ENCODE measurements at places on chromosomes 2 and 18.

- no peak for DNase-seq
These were observed 125.9 kb upstream of the SLC1A4 start for GRCh38 chr2:64863097-64863820.

GRCh38 chr2:238381341-238382115, 45.2 kb upstream of the ASB1 start:
- peak; percentile 24 for DNase-seq

- peak; percentile 93 for DNase-seq
These were observed 52.5 kb upstream of the CAVIN2 start for GRCh38 chr2:191899410-191899809.

GRCh38 chr2:156124458-156124857, 208.1 kb downstream of the NR4A2 start:
- no peak for DNase-seq

DNA sequence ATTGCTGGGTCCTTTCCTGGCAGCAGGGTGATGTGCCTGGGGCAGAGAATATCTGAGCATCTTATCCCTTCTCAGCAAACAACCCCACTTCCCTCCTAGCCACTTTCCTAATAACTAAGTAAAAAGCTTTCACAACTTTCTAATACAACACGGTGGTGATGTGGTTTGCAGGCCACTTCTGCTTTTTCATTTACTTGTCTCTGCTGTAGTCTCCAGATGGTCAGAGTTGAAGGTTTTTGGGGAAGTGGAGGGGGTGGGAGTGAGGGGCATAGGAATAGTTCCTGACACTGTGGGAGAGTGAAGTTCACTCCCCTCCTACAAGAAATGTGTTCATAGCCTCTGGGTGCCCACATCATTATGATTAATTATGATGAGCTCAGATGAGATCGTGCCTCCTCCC, 11.6 kb downstream of the OXER1 start:
- no peak for DNase-seq

DNA sequence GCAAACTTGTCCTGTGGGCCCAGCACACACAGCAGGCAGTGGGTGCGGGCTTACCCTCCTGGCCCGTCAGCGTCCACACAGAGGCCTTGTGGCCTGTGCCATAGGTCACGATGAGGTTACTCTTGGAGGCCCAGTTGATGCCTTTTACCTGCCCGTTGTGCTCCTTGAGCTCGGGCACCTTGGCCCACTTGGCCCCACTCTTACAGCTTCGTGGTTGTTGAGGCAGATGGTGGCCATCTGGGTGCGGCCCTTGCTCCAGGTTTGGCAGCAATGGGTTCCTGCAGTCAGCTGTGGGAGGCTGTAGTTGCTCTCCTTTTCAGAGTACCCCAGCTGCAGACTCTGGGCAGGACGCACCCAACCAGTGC, 45.5 kb upstream of the PTH2R start:
- DNase-seq, result no peak

DNA sequence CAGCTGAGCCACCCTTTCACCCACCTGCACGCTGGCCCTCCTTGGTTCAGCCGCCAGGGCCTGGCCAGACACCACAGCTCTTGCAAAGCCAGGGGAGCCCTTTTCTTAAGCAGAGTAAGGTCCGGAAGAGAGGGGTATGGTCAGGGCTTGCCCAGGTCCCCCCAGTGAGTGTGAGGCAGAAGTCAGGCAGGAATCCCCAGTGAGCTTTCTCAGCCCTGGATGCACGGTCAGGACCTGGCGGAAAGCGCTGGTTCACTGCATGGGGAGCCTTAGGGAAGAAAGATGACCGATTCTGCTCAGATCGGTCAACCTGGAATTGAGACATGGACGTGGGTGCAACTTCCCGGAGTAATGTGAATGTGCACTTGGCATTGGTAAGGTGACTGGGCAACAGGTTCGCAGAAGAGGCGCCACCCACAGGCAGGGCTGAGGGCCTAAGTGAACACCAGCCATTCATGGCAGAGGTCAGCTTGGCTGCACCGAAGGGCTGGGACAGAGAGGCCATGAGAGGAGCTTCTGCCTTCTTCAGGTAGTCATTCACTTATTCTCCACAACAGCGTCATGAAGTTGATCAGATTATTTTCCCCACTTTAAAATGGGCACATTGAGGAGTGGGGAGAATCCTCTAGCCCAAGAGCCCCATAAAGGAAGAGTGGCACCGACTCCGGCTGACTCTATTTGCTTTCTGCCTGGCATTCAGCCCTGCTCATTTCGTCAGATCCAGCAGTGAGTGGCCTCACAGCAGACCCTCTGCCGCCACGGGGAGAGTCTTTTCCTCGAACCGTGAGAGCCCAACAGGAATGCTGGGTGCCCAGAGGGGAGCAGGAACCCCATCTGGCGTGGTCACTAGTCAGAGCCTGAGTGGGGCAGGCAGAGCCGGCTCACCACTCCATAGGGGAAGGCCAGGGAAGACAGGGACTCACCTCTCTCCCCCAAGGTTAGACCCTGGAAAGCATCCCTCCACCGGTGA, 35.8 kb downstream of the SCTR start:
- DNase-seq, result no peak

- peak; percentile 65 for DNase-seq
These were observed 18.0 kb downstream of the C2orf74 start for GRCh38 chr2:61179701-61180639.

DNA sequence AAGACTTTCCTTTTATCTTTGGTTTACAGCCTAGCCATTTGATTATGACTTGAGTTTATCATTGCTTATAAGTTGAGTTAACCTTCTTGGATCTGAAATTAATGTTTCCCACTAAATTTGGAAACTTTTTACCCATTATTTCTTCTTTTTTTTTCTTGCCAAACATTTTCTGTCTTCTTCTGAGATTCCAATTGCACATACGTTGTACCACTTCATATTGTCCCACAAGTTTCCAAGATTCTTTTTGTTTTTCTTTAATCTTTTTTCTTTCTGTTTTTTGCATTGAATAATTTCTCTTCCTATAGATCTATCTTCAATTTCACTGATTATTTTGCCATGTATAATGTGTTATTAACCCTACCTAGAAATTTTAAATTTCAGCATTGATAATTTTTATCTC, 18.6 kb downstream of the LONRF2 start:
- DNase-seq, result no peak

GRCh38 chr18:26911840-26912239, 46.3 kb upstream of the AQP4 start:
- DNase-seq, result no peak

DNA sequence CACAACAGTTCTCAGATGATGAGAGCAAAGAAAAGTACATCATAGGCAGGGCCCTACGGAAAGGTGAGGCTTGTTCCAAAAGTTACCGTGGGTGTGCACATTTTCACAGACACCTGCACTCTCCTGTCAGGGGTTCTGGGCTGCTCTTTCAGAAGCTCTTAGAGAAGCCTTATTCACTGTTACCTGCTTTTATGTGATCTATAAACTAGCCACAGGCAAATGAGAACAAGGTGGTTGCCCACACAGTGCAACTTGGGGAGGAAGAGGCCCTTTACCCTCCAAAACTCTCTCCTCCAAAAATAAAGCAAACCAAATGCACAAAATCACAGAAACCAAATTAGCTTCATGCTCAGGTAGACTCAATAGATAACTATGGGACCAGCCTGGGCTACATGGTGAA, 11.1 kb upstream of the CUL3 start:
- no peak for DNase-seq

GRCh38 chr2:239285932-239286230, 114.9 kb downstream of the HDAC4 start:
- DNase-seq, result no peak

DNA sequence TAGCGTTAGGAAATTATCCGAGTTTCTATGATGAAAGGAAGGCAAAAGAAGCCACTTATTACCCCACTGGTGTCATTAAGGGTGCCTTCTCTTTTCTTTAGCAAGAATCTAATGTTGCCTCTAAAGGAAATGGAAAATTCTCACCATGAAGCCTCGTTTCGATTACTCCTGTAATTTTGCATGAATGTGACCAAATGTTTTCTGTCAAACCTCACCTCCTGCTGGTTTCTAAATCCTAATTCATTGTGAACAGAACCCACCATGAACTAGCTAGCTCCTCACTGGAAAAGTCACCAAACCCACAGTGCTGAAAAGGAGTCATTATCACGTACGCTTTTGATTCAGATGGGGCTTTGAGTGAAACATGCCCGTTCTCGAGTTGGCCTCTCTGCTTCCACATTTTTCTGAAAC, 119.9 kb downstream of the COPS8 start:
- no peak for DNase-seq

DNA sequence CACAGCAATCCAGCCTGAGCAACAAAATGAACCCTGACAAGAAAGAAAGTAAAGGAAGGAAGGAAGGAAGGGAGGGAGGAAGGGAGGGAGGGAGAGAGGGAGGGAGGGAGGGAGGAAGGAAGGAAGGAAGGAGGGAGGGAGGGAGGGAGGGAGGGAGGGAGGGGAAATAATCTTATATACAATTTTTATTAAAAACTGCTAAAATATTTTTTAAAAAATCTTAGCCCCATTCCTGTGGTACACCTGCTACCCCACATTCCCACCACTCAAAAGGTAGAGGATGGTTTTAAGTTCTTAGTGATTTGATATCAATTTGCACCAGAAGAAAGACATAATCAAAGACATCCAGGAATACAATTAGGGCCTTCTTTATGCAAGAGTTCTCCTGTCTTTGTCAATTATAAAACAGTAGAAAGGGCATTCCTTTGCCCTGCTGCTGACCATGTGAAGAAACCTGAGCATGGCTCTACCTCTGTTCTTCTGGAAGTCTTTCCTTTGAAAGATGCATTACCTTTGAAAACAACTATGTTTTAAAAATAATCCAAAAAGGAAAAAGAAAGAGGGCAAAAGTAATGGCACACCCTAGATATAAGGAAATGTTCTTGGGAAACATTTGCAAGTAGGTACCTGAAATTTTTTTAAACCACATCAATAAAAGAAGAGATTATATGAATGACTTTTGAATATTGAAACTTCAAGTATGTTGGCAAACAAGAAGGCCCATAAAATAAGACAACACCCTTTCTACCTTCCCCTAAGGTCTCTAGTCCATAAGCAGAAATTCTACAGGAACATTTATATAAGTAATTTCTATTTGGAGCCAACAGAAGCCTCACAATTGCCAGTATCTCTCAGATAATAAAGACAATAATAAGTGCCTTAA, 33.7 kb upstream of the ACVR2A start:
- DNase-seq, result no peak

GRCh38 chr2:24342110-24342910, 18.0 kb downstream of the ITSN2 start:
- DNase-seq, result peak; percentile 34

DNA sequence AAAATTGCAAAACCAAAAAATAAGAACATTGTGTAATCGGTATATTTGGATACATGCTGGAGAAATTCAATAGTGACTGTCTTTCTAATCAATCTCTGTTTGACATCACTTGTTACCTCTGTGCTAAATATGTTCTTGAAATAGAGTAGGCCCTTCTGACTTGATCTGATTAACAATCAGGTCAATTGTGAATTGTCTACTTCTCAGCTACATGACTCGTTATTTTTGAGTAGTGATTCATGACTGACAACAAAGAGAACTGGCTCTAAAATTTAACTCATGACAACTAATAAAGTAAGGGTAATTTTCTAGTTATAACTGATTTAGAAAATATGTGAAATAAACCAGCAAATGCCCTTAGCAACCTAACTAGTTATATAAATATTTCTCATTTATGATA, 312.1 kb downstream of the TMX3 start:
- DNase-seq, result no peak

GRCh38 chr2:120360307-120360855, 14.4 kb downstream of the INHBB start:
- DNase-seq, result no peak

GRCh38 chr18:78071776-78072175, 822.1 kb downstream of the GALR1 start:
- DNase-seq, result no peak

- DNase-seq, result peak; percentile 8
These were observed 60.9 kb upstream of the SLC9A2 start for GRCh38 chr2:102558463-102558862.

DNA sequence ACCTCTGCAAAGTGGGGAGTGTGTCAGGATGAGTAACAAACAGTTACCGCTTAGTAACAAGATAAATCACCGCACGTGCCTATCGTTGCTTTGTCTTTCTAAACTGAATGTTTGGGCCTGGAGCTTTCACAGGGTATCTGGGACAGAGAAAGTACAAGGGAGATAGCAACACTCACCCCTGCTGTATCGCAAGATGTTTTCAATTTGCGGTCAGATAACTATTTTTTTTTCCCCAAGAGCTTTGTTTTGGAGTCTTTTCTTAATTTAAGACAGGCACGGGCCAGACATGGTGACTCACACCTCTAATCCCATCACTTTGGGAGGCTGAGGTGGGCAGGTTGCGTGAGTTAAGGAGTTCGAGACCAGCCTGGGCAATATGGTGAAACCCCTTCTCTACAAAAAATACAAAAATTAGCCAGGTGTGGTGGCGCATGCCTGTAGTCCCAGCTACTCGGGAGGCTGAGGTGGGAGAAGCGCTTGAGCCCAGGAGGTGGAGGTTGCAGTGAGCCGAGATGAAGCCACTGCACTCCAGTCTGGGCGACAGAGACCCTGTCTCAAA, 146.6 kb downstream of the GBX2 start:
- no peak for DNase-seq

DNA sequence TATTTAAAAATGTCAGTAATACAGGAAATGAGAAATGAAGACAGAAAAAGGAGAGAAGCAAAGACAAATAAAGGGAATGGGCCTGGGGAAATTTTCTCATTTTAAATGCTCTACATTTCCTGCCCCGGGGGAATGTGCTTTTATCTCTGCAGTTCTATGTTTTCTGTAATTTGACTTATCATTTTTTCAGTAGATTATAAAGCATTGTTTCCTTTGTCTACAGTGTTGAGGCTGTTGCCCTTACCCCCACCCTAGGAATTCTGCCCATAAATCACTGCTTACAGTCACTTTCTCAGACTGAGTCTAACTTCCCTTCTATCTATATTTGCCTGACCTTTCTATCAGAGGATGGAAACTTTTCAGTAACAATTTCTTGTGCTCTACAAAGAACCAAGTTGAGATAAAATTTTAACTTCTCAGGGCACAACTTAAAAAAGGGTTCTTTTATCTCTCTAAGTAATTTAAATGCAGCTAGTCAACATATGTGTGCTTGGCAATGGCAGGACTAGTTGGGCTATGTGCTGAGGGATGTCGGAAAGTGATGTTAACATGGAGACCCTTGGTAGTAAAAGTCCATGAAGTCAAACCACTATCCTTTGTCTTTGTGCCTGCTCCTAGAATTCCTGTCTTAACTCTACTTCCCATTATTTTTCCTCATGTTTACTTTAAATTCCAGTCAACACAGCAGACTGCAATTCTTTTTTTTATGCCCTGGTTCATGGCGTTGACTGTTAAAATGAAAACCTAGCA, 146.5 kb upstream of the MMADHC start:
- peak; percentile 77 for DNase-seq

DNA sequence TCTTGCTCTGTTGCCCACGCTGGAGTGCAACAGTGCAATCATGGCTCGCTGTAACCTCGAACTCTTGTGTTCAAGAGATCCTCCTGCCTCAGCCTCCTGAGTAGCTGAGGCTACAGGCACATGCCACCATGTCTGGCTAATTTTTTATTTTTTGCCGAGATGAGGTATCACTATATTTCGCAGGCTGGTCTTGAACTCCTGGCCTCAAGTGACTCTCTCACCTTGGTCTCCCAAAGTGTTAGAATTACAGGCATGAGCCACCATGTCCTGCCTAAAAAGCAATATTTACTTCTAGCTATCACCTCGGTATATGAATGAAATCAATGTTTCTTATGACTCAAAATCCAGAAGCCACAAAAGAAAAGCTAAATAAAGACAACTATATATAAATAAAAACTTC, 2.2 kb downstream of the BUB1 start:
- DNase-seq, result peak; percentile 12
